ENCODE measurements at places on chromosomes 7 and 10.
A peak's percentile ranks its signal among the peaks of the same experiment; 100 is the strongest.

DNA sequence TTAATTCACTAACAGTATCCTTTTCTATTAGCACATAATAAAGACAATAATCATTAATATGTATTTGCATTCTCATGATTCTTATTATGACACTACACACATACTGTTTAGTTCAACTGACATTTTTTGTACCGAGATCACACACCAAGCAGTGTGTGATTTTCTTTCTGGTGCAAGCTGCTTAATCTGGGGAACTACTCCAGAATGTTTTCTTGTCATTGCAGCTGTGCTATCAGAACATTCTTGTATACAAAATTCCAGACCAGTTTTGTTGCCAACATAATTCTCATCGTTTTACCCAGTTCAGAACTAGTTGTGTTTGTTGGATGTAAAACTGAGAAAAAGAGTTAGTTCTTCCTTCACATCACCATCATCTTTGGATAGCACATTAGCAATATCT lies 37.4 kb downstream of the VKORC1L1 start:
- no peak for DNase-seq

DNA sequence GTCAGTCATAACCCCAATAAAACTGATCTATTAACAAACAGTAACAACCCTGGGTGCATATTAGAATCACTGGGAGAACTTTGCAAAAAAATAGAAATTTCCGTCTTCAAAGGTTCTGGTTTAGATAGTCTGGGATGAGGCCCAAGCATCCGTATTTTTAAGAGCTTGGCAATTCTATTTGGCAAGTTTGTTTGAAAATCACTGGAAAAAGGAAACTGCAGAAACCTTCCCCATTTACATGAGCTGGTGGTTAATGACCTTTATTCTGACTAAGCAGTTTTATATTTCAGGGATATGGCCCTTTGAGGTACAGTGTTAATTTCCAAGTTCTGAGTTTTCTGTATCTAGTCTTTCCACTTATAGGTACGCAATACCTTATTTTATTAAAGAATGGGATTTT lies 115.8 kb upstream of the PRR15 start:
- DNase-seq, result no peak

- peak; percentile 38 for DNase-seq
Observed at GRCh38 chr7:158416283-158416933, 171.2 kb downstream of the PTPRN2 start.

- DNase-seq, result no peak
Observed at GRCh38 chr10:60448246-60448645, 58.6 kb upstream of the ANK3 start.

- no peak for DNase-seq
Observed at GRCh38 chr7:67018940-67019339, 22.3 kb downstream of the TYW1 start.

DNA sequence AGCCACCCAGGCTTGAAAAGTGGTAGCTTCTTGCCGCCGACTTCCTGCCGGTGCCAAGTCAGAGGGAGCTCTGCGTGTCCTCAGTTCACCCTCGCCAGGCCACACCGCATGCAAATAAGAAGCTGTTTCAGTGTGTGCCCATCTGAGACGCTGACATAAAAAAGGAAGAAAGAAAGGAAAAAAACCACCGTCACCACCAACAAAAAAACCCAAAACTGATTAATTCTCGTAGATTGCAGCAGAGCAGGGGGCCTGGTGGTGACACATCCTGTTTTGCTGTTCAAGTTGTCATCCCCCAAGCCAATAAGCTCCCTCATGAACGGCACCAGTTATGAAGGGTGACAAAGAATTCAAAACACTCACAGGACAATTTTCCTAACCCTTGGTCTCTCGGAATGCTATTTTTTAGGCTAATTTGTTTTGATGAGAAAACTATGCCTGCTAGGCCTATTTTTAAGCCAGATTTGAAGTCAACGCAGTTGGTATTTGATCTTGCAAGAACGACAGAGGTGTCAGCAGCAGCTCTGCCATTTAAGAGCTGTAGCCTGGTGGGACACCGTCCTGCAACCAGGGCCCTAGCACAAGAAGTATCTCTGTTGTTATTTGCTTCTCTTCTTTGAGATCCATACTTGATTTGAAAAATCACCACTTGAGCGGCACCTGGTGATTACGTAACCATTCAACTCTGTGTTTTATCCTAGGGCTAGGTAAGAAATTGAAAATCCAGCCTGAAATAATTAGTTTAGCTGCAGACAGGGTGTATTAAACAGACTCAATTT lies 145.6 kb downstream of the PFKFB3 start:
- DNase-seq, result no peak

- DNase-seq, result no peak
Observed at GRCh38 chr10:71980181-71981014, 16.2 kb downstream of the CHST3 start.

GRCh38 chr7:18505870-18506460 lies 10.4 kb downstream of the HDAC9 start:
- DNase-seq, result peak; percentile 10

GRCh38 chr10:73116017-73116416 lies 5.8 kb downstream of the NUDT13 start:
- DNase-seq, result no peak

- DNase-seq, result peak; percentile 44
Observed at GRCh38 chr7:35253460-35253709, 515 bp downstream of the TBX20 start.

DNA sequence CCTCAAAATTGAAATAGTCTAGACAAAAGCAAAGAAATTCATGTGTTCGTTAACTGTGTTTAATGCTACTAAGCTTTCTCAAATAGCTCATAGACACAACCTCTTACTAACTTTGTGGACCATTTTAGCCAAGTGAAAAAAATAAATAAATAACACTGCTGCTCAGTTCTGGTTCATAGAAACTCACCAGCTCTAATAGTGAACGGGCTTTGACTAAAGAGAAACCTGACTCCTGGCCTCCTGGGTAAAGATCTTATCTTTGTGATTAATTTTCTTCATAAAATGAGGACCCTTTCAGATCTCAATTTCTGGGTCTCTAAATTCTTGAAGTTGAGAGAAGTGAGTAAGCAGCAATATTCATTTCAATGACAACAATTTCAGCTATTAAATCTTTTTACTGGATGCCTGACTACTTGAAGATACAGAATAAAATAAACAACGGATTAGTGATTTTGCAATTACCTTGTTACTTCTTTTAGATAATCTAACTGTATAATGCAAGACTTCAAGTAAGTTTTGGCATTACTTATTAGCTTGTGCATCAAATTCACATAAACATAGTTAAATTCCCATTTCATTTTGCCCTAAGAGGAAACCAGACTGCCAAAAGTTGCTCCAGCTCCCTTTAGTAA lies 3.1 kb downstream of the CADPS2 start:
- peak; percentile 76 for DNase-seq

DNA sequence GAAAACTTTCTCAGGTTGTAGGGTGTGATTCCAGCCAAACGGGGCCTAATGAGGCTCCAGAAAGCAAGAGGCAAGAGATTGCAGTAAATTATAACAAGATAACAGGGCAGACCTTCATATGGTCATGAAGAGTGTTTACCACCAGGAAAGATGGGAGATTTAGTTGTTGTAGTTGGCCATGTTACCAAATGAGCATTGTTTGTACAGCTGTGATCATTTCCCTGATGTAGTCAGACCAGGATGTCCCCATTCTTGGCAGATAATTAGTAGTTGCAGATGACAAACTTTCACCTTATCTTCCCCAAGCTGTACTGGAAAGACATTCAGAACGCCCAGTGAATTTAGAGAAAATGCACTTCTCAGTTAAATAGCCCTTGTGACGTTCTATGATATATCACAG lies 630.8 kb downstream of the ANKRD7 start:
- DNase-seq, result peak; percentile 79

DNA sequence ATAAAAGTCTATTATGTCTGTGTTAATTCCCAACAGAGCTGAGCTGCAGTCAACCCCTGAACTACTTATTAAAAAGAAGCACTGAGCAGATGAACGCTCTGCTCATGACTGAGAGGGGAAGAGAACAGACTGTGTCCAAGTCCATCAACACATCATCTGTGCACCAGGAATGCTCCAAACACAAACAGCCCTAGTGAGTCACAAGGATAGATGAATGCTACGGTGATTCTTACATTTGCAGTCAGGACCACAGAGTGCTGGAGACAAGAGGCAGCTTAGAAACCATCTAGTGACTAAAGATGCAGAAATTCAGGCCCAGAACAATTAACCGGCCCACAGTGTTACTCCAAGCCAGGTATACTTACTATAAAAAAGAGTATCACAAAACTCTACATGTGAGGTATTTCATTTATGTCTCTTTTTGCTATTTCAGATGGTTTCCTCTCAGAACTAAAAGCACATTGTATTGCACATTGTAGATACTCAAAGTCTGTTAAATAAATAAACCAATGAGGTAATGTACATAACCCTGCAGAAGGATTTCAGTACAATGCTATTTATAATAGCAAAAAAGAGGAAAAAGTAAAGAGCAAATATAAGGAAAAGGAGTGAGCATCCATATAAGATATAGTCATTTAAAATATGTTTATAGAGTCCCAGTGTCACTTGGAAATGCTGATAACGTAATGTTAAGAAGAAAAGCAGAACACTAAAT lies 159.2 kb downstream of the KCNMA1 start:
- DNase-seq, result peak; percentile 78

DNA sequence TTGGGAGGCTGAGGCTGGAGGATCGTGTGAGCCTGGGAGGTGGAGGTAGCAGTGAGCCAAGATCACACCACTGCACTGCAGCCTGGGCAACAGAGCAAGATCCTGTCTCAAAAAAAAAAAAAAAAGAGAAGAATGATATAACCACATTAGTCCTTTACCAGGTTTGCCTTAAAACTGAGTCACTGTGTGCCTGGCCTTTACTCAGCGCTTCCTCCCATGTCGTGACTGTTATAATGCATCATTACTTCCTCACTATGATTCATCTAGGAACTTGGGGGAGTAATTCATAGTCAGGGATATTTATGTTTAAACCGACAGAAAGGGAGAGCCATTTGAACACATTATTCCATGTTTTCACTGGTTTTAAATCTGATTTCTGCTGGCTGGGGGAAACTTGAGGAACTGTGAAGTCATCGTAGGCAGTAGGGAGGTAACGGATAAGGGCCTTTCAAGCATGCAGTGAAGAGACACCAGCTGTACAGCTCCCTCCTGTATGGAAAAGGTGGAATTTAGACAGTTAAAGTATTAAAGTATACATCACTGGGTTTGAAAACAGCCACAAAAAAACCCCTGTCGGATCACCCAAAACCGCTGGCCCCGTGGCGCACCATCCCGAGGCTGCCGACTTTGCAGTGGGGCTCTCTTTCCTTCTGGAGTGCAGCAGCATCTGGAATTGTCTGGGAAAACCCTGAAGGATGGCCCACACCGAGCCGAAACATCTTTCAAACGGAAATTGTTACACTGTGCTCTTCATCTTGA lies 119.8 kb downstream of the NKX6-2 start:
- DNase-seq, result no peak

DNA sequence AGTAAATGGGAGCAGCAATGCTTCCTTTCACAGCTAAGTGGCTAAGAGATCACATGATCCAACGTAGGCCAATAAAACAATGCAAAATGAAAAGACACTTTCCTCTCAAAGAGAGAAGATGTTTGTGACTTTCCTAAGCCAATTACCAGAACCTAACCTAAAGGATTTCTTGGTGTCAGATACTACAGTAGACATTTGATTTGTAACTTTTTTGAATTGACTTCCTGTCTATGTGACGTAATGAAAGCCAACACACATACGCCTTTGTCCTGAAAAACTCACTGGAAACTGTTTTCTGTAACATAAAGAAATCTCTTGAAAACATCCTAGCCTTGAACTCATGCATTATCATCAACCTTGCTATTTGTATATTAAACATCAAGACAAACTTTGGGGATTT lies 417.1 kb downstream of the GPAM start:
- no peak for DNase-seq

- peak; percentile 52 for DNase-seq
Observed at GRCh38 chr7:135217645-135218509, 6.6 kb upstream of the WDR91 start.

DNA sequence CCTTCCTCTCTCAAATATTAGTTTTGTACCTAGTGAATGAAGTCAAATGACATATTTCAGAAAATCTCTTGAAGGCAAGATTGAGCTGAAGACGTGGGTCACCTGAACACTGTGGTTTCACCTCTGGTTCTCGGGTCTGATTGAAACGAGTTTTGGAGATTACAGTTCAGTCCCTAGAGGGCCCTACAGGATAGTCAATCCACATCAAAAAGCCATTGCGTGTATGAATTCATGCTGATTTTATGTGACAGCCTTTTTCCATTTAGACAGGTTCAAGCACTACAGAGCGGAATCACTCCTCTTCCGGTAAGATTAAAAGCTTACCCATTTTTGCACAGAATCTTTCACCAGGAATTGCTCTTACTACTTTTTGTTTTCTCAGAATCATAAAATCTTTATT lies 62.2 kb downstream of the VIM start:
- DNase-seq, result peak; percentile 83

GRCh38 chr10:86759073-86759672 lies 2.8 kb downstream of the BMPR1A start:
- peak; percentile 57 for DNase-seq

GRCh38 chr7:77667459-77668086 lies 28.7 kb upstream of the RSBN1L start:
- DNase-seq, result no peak

- DNase-seq, result no peak
Observed at GRCh38 chr7:85608804-85609203, 421.9 kb upstream of the SEMA3D start.

DNA sequence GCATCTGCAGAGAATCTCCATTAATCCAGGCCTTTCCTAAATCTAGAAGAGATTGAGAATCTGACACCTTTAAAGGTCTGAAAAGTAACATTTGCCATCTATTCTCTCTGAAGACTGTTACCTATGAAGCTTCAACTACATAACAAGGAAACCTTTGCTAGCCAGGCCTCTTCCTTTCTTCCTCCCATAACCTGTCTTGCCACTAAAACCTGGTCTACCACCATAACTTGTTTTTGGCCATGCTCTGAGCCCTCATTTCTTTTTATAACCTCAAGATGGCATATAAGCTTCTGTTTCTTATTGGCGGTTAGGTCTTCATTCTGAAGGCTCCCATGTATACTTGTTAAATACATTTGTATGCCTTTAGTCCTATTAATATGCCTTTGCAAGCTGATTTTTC lies 348.4 kb upstream of the MEOX2 start:
- DNase-seq, result no peak

DNA sequence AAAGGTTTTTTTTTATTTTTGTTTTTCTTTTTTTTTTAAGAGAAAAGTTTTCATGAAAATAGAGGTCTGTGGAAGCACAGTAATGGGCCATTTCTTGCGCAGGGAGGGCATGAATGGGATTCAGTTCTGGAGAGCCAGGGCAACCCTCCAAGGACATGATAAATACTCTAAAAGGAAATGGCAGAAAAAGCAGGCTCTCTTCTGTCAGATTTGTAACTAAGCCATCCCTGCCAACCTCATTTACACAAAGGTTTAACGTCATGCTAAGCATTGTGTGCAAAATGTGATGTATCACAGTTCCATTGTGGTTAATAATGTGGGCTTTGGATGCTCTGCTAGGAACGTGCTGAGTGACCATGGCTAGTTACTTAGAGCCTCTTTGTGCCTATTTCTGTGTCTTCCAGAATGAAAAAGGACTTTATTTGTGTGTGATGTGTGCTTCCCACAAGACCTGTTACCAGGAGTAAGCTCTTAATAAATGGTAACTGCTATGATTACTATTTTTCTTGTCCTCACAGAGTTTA lies 1095.9 kb upstream of the SORCS1 start:
- no peak for DNase-seq
